Epithelial cell of esophagus (primary cell): ENCODE measurements at places on chromosomes 7 and 10.

- DNase-seq: peak; percentile 39
Measured at GRCh38 chr7:44580945-44581878, 819 bp downstream of the TMED4 start.

GRCh38 chr10:129486805-129487204 lies 19.8 kb downstream of the MGMT start:
- DNase-seq: no peak

DNA sequence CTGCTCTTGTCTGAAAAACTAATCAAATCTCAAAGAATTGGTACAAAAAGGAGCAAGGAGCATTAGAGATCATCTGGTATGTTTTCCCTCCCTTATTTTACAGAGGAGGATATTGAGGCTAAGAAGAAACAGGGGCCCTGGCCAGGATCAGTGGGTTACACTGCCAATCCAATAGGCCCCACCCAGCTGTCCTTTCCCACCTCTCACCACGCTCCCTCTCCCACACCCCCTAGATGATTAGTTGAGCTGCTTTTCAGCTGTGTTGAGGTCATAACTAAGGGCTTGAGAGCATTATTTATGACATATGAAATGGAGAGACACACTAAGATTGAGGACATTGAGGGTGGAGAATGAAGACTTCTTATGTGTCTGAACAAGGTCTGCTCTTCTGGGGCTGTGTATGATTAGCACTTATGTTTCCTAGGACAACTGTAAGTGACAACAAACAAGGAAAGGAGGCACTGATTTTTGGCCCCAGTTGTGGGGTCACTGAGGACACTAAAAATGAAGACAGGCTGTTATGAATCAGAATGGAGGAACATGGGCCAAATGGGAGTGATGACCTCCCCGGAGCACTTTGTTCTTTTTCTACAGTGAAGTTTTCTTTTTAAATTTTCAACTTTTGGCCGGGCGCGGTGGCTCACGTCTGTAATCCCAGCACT lies 26.5 kb downstream of the VWA2 start:
- DNase-seq: no peak

DNA sequence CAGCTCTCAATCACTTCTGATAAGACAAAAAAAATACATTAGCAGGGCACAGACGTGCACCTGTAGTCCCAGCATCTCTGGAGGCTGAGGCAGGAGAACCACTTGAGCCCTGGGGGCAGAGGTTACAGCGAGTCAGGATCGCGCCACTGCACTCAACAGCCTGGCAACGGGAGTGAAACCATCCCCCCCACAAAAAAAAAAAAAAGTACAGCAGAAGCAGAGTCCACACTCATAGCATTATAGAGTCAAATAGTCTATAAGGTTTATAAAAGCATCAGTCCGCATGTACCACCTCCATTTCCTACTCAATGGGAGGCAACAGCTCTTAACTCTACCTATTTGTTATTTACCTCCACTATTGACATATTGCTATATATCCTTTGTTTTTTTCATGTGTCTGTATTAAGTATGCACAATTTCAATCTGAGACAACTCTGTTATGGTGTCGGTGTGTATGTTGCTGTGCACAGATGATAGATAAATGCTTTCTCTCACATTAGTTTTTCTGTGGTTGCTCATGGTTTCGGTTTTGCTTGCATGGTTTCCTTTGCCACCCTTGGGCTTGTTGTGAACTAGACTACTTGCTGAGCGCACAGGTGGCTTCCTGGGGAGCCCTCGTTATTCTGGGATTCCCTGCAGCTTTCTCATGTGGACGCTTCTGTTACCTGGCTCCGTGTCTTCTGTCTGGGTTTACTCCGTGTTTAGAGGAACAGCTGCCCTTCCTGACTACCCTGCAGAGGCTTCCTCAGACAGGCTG lies 40.4 kb downstream of the PROSER2 start:
- DNase-seq: no peak

GRCh38 chr7:39085590-39086049 lies 107.9 kb downstream of the POU6F2 start:
- DNase-seq: peak; percentile 19

GRCh38 chr7:51290702-51291540 lies 25.7 kb downstream of the COBL start:
- no peak for DNase-seq

DNA sequence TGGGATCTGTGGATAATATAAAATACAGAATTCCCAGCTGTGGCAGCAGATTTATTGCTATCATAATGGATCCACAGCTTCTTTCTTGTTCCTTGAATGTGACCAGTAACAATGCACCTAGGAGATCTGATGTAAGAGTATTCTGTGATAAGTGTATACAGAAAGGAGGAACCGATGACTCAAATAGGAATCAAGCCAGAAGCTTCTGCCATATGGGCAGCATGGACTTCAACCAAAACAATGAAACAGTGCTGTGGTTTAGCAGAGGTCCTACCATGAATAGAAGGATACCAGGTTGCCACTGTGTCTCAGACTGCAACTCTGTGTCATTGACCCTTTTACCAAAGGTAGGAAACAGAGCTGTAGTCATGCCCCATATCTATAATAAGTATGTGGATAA lies 81.8 kb downstream of the PTPRZ1 start:
- DNase-seq: peak; percentile 68

DNA sequence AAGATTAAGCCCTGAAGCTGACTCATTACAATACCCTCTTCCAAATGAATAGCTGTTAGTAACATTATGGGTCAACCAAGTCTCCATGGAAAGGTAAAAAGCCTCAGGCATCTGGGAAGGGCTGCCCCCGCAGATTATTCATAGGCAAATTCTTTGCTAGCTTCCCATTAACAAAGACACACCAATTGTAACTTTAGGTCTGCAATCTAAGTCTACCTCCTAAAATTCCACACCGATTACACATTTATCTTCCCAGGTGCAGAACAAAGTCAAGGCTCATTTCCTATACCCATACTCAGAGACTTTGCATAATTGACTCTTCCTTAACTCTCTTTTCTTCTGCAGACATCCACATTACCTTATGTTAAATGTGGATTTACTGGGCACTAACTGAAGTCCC lies 826.3 kb upstream of the MBL2 start:
- peak; percentile 93 for DNase-seq
